ENCODE measurements at places on chromosomes 11 and 22.

GRCh38 chr22:41116342-41116741 lies 23.9 kb downstream of the EP300 start:
- DNase-seq: no peak

DNA sequence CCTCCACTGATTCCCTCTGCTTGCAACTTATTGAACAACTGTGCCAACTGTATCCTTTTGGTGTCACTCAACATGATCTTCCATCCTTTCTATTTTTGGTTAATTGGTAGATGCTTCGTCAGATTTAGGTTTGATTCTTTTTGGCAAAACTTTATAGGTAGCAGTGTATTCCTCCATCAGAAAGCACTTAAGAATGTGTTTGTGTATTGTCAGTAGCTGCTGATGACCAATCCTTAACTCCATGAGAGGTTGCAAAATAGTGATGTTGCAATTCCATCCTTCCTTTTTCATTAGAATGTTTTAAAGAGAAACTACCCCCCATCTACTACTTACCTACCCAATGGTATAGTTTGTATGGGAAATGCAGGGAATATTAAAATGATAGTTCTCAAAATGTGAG lies 22.1 kb downstream of the FAM76B start:
- no peak for DNase-seq

DNA sequence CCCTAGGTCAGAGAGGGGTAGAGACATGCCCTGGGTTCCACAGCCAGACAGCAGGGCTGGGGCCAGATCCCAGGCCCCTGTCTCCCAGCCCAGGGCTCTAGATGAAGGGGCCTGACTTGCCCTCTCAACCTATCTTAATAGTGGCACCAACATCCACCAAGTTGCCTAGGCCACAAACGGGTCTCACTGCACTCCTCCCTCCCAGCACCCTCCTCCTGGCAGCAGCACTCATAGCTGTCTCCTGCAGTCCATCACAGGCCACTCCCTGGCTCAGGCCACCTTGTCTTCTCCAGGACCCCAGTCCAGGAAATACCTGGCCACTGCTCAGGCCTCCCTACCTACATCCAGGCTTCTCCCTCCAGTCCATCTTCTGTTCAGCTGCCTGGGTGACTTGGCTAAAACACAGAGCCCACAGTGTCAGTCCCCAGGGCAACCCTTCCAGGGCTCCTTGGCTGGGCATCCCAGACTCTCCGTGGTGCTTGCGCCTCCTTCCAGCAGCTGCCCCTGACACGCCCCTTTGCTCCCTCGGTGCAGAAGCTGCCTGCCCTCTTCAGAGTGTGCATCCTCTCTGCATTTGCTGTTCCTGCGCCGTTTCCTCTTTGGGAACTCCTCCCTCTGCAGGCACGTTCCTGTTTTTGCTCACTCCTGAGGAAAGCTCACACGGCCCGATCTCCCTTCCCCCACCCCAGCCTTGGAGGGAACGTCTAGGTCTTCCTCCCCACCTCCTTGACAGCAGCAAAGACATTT lies 40.5 kb downstream of the LRRC32 start:
- DNase-seq: no peak

GRCh38 chr11:61814247-61814957 lies 2.4 kb downstream of the FADS1 start:
- DNase-seq: no peak

GRCh38 chr11:44351898-44352498 lies 42.1 kb upstream of the ALX4 start:
- no peak for DNase-seq

- no peak for DNase-seq
These were observed 13.1 kb upstream of the GRK3 start for GRCh38 chr22:25551396-25551795.

DNA sequence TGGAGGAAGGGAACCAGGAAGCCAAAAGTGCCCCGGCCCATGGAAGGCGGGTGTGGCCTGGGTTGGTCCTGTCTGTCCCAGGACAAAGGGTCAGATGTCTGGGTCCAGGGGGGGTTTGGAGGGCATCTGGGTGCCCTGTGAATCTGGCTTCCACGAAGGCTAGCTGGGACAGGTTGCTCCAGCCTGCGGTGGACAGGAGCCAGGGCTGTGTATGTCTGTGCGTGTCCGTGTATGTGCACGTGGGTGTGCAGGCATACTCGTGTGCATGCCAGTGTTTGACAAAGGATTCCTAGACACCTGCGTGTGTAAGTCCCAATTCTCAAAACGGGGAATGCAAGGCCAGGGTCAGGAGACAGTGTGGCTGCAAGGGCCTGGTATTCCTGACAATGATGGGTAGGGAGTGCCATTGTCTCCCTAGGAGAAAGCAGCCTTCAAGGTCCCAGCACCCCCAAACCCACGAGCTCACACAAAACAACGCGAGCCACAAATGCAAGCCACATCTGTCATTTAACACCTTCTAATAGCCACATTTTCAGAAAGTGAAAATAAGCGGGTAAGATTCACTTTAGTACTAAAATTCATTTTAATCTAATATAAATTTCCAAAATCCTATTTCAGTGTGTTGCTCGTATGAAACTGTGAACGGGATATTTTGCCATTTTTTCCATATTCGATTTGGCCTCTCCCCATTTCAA lies 78.4 kb upstream of the WNT7B start:
- no peak for DNase-seq

DNA sequence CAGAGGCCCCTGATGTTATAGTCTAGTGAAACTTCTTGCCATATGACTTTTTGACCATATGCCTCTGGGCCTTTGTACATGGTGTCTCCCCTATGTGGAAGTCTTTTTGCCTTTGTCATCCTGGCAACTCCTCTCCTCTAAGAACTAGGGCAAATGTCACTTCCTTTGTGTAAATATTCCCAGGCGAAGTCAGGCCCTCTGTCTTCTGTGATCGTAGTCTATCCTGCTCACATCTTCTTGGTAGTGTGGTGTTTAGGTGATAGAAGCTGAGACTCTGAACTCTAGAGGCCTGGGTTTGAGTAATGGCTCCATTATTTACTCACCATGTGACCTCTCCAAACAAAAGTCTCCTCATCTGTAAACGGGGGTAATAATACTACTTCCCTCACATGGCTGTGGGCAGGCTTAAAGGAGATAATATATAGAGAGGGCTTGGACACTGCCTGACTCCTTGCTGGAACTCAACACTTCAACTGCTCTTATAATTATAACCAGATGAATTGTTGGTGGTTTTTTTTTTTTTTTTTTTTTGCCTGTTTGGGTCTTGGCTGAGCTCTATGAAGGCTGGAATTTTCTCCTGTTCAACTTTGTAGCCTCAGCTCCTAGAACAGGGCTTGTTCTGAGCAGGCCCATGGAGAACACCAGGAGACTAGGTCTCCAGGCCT lies 43.8 kb downstream of the INSC start:
- no peak for DNase-seq

DNA sequence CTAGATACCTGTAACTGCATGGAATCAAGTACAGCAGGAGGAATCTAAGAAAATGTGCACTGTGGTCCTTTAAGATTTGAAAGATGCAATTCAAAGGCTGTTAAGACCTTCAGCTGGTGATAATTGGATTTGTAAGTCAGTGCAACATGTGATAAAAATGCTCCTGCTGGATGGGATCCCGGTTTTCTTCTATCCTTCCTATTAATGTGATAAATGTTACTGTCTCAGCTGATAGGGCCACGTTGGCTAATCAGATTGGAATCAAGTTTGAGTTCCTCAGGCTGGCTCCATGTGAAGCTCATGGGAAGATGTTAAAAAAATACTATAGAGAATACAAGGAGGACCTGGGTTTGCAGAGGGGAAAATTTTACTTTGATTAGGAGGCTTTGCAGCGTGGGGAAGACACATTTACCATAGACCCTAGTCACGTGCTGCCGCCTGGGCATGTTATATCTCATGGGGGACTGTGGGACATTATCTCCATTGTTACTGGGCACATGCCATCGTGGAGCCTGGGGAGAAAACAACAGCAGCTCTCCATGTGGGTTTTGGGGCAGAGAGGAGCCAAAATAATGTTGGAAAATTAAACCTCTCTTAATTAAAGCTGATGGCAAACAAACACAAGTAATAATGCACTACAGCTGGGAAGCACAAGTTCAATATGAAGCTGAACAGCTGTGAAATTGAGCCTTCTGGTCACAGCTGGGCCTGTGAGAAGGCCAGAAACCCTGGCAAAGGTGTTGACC lies 652.5 kb downstream of the NTM start:
- no peak for DNase-seq

GRCh38 chr11:19453651-19454257 lies 213.0 kb upstream of the E2F8 start:
- no peak for DNase-seq

GRCh38 chr11:962688-963087 lies 37.0 kb downstream of the AP2A2 start:
- no peak for DNase-seq

GRCh38 chr22:20392983-20393704 lies 807 bp upstream of the ZNF74 start:
- no peak for DNase-seq

- DNase-seq: no peak
These were observed 5.7 kb upstream of the SMARCB1 start for GRCh38 chr22:23781065-23781464.

DNA sequence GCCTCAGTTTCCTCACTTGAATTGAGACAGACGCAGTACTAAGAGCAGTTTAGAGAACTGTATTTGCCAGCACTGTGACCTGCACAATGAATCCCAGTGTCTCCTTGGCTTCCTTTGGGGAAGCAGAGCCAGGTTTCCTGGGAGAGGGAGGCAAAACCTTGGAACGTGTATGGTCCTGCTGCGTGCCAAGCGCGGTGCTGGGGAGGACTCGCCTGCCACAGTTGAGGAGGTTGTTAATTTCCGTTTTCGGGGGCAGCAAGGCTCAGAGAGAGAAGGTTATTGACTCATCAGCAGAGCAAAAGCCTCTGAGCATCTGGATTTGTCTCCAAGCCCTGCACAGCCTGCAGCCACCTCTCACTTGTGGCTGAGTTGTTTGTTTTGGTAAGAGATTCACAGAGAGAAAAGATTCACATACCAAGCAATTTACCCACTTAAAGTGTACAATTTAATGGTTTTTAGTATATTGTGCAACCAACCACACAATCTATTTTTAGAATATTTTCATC lies 10.8 kb downstream of the SYT12 start:
- DNase-seq: no peak

GRCh38 chr11:93870616-93871015 lies 20.2 kb upstream of the VSTM5 start:
- DNase-seq: no peak

DNA sequence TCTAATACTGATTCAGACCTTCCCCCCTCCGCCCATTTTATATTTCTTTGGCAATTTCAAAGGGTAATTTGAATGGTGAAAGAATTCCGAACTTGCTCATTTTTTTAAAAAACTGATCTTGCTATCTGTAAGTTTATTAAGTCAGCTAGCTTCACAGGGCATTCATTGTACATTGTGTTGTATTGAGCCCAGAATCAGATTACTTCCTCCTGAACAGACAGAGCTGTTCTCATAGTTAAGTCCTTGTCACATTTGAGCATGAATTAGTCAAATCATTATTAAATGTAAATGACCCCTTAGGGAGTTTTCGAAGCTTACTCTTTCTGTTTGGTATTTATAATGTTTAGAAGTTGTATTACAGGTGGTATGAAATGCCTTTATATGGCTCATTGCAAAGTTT lies 34.4 kb downstream of the CYP2R1 start:
- no peak for DNase-seq

GRCh38 chr11:44893308-44893822 lies 57.3 kb downstream of the TP53I11 start:
- DNase-seq: no peak

GRCh38 chr11:35949242-35949641 lies 5.4 kb downstream of the LDLRAD3 start:
- no peak for DNase-seq

DNA sequence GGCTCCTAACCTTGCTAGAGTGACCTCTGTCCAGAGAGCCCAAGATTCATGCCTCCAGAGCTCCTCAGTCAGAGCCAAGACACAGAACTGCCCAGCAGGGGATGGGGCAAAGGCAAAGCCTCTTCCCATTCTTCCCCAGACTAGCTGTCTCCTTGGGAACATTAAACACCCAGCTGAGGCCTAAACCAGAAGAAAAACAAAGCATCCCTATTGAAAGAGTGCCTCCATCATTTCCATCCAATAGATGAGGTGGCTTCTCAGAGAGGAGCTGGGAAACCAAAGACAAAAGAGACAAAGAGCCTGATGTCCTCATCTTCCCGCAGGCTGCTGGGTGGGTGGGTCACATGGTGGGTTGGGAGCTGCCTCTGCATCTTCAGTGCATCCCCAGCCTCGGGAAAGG lies 37.4 kb downstream of the COMMD9 start:
- DNase-seq: no peak

DNA sequence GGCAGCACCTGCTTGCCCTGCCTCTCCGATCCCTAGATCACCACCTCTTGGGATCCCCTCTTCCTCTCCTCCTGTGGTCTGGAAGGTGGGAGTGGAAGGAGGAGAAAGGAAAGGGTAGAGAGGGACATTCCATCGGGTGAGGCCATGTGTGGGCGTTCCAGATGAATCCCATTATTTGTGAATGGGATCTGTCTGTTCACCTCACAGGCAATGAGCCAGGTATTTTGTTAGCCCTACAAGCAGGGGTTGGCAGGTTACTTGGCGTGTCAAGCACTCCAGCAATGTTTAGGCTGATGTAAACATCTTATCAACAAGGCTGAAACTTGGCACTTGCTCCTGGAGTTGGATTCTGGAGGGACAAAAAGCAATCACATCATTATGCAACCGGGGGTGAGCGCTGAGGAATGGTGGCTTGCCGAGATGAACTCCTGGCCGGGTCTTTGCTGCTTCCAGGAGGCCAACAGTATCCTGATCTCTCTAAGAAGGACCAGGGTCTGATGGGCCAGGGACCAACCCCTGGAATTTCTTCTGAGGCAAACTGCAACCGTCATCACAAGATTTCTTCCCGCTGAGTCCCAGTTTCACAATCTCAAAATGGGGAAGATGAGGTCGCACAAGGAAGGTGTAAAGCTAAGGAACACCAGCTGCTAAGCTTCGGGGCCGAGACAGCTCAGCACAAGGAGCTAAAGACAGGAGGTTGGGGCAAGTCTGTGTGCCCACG lies 7.8 kb downstream of the ADAMTS8 start:
- no peak for DNase-seq

DNA sequence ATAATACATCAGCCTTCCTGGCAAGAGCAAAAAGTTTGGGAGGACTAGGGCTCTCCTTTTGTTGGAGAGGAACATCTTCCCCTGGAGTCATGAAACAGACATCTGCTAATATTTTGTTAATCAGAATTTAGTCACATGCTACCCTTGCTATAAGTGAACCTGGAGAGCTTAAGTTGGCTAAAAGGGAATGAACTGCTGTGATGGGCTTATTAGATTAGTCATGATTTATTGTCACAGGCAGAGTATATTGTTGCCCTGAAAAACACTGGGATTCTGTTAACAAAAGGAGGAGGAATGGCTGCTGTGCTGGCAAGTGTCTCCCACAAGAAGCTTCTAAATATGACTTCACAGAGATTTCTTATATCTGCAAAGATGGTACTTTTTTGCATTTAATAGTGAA lies 16.0 kb downstream of the TCP11L1 start:
- no peak for DNase-seq

- no peak for DNase-seq
These were observed 86.9 kb upstream of the WNT11 start for GRCh38 chr11:76293189-76293631.
